ENCODE measurements at places on chromosomes 7 and 10.

- no peak for DNase-seq
Measured at GRCh38 chr7:45039106-45039505, 39.1 kb downstream of the CCM2 start.

- DNase-seq = no peak
Measured at GRCh38 chr7:33054261-33054964, 8.2 kb downstream of the NT5C3A start.

GRCh38 chr10:60043561-60044241, 137.3 kb upstream of the CCDC6 start:
- DNase-seq = no peak

GRCh38 chr10:38979535-38979934, 885.4 kb downstream of the ZNF37A start:
- DNase-seq = no peak

DNA sequence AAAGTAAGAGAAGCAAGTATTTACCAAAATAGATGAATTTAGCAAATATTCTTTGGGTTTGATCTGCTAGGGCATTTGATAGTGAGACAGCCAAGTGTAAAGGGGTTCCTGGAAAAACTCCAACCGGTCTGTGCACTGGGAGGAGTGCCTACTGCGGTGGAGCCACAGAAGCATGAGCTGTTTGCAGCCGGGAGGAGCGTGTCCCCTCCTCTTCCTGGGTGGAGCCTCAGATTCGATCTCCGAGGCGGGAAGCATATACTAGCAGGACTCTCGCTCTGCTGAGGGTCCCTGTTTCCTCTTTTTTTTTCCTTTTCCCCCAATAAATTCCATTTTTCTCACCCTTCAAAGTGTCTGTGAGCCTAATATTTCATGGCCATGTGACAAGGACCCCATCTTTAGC, 45.1 kb upstream of the MET start:
- DNase-seq = no peak

DNA sequence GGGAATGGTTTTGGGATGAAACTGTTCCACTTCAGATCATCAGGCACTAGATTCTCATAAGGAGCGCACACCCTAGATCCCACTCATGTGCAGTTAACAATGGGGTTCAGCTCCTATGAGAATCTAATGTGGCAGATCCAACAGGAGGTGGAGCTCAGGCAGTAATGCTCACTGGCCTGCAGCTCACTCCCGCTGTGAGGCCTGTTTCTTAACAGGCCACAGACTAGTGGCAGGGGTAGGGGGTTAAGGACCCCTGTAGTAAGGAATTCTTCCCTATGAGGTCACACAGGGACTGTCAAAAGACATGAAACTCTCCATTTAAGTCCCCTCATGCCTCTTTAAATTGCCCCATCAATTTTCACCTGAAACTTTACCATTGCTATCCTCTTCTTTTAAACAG, 8.0 kb downstream of the HGF start:
- no peak for DNase-seq

DNA sequence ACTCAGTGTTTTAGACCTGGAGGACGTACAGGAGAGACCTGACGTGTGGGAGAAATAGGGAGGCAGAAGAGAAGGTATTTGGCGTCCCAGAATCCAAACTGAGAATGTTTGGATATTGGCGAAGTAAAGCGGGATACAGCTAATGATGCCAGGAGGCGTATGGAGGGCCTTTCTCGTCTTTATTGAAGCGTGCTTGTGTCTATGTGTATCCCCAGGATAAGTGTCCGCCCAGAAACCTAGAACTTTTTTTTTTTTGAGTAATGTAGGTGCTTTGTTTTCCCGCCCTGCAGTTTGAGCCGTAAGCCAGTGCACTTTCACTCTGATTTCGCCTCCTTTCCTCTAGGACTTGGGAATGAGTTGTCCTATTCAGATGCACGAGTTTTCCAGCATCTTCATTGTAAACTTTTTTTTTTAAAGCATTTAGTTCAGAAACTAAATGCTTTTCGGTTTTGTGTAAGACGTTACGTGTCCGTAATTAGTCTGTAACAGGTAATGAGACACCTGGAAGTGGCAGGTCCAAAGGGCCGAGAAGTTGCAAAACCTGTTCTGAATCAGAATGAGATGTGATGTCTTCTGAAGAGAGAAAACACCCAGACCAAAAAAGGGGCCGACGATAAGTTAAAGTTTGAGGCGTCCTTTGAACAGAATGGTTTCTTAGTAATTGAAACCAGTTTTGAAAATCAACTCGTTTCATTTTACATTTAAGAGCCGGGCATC, 746 bp downstream of the ARL5B start:
- no peak for DNase-seq

- DNase-seq = no peak
Measured at GRCh38 chr7:69211739-69212138, 386.5 kb upstream of the AUTS2 start.

DNA sequence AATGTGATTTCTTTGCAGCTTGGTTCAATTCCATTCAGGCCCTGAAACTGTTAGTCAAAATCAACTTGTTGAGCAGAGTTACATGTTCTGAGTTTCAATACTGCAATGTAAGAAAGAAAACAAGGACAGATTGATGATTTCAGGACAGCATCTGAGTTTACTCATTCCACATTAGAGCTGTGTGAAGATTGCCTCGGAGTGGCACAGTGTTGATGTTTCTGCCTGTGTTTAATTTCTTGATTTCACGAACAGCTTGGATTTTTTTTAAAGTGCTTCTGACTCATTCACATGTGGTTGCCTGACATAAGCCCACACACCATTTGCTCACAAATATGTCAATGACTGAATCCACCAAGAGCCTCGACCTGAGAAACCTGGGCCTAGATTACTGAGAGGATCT, 101.2 kb upstream of the PARD3 start:
- DNase-seq = no peak

DNA sequence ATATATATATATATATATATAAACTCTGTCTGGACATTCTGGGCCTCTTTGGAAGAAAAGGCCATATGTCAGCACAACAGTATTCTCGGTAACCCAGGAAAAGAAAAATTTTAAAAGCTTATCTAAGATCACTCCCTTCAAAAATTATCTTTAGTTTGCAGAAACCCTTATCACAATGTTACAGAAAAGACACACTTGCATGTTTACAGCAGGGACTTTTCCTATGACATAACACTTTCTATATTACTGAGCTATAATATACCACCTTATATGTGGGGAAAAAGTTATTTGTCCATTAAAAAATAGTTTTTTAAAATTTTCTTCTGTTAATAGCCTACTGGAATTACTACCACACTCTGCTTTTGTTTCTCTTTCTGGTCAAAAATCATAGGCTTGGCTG, 25.4 kb downstream of the ANKRD61 start:
- DNase-seq = no peak

- DNase-seq = no peak
Measured at GRCh38 chr7:31692451-31692850, 5.4 kb downstream of the PPP1R17 start.

- DNase-seq = no peak
Measured at GRCh38 chr10:102927311-102928010, 9.4 kb downstream of the CNNM2 start.

DNA sequence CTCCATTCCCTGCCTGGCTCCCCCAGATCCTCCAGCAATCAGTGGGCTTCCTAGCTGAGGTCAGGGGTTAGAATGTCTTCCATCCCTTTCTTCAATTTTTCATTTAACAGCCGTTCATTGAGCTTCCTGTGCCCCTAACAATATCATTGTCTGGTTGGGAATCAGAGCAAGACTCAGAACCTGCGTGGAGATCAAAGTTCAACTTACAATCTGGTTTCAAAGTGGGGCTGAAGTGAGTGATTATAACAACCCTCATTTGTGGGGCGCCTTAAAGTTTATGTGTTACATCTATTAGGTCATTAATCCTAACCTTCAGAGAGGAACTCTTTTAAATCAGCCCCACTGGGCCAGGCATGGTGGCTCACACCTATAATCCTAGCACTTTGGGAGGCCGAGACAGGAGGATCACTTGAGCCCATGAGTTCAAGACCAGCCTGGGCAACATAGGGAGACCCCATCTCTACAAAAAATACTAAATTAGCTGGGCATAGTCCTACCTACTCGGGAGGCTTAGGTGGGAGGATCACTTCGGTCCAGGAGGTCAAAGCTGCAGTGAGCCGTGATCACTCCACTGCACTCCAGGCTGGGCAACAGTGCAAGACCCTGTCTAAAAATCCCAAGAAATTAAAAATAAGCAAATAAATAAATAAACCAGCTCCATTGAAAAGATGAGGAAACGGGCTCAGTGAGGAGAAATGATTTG, 45.4 kb upstream of the SLF2 start:
- DNase-seq = no peak

DNA sequence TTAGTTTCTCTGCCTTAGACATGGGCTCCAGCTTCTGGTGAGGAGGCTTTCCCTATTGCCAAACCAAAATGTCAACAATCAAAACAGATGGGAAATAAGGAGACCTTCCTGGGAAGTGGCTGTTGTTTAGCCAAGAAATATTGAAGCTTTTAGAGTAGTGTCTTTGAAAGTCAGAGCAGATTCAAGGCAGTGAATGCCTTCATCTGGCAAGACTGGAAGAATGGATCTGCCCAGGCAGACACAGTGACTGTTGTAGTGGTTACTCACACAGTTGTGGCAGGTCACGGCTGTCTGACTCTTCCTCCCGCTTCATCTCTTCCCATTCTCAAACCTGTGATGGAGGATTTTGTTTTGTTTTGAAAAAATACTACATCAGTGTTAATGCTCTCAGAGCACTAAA, 154.1 kb upstream of the ADO start:
- no peak for DNase-seq

- DNase-seq = no peak
Measured at GRCh38 chr7:57327081-57327480, 122.9 kb upstream of the ZNF716 start.

DNA sequence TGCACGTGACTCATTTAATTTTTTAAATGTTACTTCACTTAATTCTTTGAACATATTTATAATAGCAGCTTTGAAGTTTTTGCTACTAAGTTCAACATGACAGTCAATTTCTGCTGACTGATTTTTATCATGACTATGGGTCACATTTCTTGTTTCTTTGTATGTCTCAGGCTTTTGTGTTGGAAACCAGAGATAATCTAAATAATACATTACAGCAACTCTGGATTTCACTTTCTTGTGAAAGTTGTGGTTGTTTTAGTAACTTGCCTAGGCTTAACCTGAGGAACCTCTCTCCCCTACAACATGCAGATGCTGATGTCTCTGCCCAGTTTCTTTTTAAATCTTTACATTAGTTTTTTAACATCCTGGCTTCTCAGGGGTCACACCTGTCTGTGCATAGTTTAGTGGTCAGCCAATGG, 180.8 kb downstream of the CCDC71L start:
- DNase-seq = no peak

- no peak for DNase-seq
Measured at GRCh38 chr7:134533288-134533771, 6.0 kb downstream of the AKR1B10 start.

DNA sequence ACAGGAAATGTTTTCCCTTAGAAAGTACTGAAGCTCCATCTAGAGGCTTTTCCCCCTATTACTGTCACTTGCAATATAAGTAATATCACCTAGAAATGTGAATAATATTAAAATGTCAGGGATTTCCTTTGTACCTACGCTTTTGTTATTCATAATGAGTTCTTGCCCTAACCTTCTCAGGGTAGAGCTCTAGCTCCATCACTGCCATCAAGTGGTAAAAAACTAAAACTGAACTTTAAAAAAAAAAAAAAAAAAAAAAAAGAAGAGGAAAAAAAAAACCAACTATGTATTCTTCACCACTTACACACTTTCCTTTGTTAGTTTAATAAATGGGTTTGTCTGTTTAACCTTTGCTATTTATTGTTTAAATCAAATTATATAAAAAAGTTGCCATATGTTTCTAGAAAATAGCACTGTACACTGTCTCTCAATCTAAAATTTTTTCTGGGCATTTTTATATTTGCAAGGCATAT, 49.9 kb downstream of the DNAJC1 start:
- no peak for DNase-seq

DNA sequence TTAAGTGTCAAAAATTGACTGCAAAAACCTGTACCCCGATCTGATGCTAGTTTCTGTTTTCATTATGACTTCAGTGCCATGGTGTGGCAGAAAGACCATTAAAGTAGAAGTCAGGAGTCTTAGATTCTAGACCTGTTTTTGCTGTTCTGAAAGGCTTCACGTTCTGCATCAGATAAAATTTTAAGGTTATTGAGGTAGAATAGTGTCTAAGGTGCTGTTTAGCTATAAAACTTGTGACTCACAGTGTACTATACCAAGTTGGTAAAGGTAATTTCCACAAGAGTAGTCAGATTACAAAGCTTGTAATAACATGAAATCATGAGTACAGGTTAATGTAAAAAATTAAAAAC, 38.6 kb downstream of the ZNRF2 start:
- DNase-seq = no peak

DNA sequence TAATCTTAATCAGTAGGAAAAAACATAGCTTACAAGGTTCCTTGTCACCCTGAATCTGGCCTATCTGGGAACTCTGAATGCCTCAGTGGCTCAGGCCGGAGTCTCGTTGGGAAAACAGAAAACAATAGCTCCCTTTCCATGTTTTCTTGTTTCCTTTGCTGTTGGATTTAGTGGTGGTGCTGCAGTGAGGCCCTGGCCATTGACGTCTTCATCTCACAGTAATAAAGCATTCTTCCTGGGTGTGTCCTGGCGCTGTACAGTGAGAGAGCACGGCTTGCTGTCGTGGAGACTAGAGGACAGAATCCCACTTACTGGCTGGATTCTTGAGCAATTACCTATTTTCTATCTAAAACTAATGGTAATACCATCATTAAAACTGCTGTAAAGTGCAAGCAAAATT, 1.3 kb upstream of the SPOCK2 start:
- DNase-seq = no peak

DNA sequence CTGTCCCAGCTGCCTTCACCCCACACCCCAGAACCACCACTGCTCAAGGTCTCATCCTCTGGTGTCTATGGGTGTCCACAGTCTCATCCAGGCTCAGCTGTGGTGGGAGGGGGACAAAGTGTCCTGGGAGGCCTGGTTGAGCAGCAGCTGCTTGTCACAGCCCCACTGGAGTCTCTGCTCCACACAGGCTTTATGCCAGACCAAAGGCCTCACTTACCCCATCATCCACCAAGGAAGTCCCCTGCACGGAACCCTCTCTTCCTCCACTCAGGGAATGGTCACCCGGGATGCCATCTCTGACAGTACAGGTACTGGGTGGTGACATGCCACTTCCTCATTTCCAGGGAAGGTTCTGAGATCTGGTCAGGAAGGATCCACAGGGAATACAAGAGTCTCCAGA, 925.4 kb upstream of the ZNF722 start:
- no peak for DNase-seq

- no peak for DNase-seq
Measured at GRCh38 chr10:48243487-48243886, 31.0 kb downstream of the FRMPD2 start.

- no peak for DNase-seq
Measured at GRCh38 chr10:68526634-68527307, 552 bp downstream of the SLC25A16 start.
